ENCODE measurements at places on chromosomes 4 and X.

GRCh38 chrX:40061871-40062524 lies 35.8 kb downstream of the BCOR start:
- DNase-seq, result no peak

GRCh38 chr4:167745024-167745687 lies 347.2 kb upstream of the ANXA10 start:
- no peak for DNase-seq

GRCh38 chr4:174522183-174523024 lies at the start of gene HPGD:
TSS of gene HPGD (minus strand) at chr4:174522488. CDS start at chr4:174522451, 37 bp downstream.
- no peak for DNase-seq

- no peak for DNase-seq
These were observed 54.8 kb downstream of the CASP6 start for GRCh38 chr4:109648266-109648996.

DNA sequence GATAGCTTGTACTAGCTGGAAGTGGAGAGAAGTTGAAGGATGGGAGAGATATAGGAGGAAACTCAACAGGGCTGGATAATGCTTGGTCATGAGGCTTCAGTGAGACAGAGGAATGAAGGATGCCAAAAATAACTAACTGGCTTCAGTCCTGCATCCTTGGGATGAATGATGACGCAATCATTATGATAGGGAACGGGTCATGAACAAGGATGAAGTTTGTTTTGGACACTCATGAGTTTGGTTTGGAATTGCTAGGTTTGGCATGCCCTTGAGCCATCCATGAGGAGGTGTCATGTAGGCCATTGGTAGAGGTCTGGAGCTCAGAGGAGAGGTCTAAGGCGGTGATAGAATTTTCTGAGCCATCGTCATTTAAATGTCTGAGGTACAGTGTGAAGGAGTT lies 160.0 kb upstream of the NHS start:
- DNase-seq, result no peak

DNA sequence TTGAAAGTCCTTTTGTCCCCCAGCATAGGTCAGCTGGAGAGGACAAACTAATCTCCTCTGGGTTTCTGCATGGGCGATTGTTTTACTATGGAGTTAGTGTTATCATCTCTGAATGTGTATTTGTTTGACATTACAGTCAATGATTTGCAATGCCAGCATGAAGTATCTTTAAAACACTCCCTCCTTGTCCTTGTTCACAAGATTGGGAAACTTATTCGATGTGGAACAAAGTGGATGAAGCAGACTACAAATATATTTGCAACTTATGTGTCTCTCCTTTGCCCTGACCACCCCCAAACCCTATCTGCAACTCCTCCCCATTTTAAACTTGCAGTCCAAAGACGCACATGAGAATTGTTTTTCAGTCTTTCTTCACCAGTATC lies 1.5 kb upstream of the PITX2 start:
- DNase-seq, result no peak

- no peak for DNase-seq
These were observed 5.2 kb downstream of the POU4F2 start for GRCh38 chr4:146643812-146644401.

DNA sequence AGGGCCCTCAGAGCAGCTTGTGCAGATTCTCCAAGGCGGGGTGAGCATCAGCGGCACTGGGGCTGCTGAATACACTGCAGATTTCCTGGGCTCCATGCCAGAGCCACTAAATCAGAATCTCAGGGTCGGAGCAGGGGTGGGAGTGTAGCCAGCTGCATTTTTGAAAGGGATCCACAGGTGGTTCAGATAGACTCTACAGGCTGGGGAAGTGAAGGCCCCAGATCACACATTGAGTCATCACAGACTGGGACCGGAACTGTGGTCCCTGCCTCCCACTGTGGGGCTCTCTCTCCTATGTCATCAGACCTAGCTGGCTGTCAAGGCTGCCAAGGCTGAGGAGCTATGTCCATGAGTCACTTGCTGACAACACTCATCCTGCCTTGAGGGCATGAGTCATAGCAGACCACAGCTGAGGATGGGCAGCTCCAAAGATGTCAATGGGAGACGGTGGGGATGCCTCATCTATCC lies 162.3 kb upstream of the MAMLD1 start:
- no peak for DNase-seq

DNA sequence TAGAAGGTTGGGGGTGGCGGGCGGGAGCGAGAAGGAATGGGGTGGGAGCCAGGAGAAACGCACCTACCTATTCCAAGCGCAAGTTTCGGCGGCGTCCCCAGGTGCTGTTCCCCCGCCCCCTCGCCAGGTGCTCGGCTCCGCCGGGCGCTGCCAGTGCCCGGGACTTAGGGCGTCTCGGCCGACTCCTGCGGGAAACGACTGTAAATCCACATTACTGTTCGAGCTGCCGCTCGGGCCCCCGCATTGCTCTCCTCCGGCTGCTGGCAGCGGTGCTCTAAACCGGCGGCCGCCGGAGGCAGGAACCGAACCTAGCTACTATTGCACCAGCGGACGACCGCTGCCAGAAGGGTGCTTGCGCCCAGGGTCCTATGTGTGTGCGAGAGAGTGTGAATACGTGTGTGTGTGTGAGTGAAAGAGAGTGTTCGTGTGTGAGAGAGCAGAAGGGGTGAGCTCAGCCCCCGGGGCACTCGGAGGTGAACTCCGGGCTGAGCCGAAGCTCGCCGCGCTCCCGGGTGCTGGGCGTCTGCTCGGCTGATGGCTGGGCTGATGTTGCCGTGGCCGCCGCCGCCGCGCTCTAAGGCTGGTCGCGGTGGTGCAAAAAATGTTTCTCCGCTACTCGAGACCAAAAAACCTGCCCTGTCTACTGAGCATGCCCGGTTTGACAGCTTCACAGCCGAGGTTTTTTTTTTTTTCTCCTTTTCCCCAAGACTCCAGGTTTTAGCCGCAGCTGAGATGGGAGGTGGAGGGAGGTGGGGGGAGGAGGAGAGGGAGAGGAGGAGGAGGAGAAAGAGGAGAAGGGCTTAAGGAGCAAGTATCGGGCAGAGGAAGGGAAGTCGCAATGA lies 115.7 kb upstream of the TEX13C start:
- DNase-seq, result peak; percentile 73

- no peak for DNase-seq
These were observed 61.3 kb downstream of the SEPTIN11 start for GRCh38 chr4:77010841-77011354.

GRCh38 chrX:2507904-2508627 lies 7.3 kb upstream of the DHRSX start:
- no peak for DNase-seq

DNA sequence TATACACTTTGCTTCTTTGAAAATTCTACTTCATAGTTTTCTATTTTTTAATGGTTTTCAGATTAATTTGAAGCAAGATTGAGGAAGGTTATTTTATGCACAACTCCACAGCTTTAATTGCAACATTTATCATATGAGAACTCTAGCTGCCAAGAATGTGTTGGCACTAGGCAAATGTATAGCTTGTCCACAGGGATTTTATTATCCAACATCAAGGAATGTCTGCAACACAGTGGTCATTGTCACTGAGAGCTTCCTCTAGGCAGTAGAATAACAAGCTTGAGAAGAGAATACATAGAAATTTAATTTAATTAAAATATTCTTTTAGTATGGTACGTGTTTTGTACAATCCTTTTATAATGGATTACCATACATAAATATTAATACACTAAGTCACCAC lies 1600.8 kb downstream of the ARAP2 start:
- DNase-seq, result no peak

DNA sequence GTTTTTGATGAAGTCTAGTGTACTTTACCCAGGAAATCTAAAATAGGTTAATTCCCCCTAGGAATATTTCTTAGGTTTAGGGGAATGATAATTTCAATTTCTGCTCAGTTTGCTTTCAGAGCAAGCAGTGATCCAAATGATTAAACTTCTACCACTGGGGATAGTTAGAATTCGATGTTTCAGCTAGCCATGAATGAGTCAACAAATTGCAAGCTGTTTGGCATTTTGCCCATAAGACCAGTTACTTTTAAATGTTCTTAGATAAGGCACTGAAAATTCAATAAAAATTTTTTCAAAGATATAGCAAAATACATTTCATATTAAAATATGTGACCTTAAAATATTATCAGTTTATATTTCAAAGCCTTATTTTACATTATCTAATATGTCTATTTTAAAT lies 993.6 kb downstream of the ARAP2 start:
- DNase-seq, result no peak

- no peak for DNase-seq
These were observed 663.2 kb upstream of the HTR2C start for GRCh38 chrX:113920661-113921060.

DNA sequence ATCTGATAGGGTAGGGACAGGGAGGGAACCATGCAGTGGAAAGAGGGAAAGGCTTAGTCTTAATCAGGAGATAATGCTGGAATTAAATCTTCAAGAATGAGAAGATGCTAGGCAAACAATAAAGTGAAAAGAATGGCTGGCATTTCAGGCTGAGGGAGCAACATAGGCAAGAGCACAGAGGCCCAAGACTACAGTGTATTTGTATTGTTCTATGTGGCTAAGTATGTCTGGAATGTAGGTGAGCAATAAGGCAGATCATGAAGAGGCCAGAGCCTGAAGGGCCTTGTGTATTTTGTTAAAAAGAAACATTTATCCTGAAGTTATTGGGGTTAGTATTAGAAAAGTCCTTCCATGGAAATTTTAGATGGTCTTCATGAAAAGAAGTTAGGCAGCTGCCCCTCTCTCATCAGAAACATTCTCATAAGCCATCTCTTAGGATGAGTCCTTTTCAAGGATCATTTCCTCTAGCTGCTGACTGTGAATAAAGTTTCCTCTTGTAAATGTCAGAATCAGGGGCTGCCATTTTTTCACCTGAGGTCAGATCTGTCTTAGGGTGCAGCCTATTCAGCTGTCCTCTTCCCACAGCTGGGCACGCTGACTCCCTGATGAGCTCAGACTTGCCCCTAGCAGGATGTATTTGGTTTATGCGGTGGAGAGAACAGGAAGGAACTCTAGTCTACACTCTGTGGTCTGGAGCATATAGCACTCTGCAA lies 46.3 kb downstream of the ATP10D start:
- DNase-seq, result no peak
